ENCODE measurements at places on chromosomes 5 and 9.

- no peak for DNase-seq
Measured at GRCh38 chr5:129836321-129836720, 67.9 kb upstream of the CHSY3 start.

DNA sequence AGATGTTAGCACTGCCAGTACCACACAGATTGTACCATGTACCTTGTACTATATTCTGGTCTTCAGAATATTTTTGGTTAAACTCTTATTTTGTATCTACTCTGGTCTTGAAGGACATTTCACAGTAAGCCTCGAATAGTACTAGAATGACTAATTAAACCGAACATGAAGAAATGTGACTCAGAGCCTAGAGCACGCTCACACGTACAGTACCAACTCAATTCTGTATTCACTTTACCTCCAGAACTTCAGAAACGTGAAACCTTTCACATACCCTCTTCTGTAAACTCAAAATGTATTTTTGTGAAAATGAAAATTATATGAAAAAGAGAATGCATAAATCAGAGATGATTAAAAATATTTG lies 112.8 kb downstream of the MVB12B start:
- peak; percentile 31 for DNase-seq

GRCh38 chr5:102153003-102153759 lies 142.9 kb downstream of the SLCO4C1 start:
- peak; percentile 3 for DNase-seq

DNA sequence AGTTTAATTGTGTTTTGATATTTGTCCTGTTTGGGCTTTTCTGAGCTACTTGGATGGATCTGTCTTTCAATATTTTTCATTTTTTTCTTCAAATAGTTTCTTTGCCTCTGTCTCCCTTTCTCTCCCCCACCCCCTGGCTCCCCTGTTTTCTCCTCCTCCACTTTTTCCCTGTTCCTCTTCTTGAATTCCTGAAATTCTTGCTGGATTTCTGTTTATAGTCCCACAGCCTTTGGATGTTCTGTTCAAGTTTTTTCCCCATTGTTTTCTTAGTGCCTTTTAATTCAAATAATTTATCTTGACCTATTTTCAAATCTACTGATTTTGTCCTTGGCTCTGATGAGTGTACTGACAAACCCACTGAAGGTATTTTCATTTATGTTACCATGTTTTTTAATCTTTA lies 113.0 kb downstream of the VPS13A start:
- DNase-seq: peak; percentile 20

- DNase-seq: no peak
Measured at GRCh38 chr5:170655476-170655875, 128.0 kb upstream of the GABRP start.

DNA sequence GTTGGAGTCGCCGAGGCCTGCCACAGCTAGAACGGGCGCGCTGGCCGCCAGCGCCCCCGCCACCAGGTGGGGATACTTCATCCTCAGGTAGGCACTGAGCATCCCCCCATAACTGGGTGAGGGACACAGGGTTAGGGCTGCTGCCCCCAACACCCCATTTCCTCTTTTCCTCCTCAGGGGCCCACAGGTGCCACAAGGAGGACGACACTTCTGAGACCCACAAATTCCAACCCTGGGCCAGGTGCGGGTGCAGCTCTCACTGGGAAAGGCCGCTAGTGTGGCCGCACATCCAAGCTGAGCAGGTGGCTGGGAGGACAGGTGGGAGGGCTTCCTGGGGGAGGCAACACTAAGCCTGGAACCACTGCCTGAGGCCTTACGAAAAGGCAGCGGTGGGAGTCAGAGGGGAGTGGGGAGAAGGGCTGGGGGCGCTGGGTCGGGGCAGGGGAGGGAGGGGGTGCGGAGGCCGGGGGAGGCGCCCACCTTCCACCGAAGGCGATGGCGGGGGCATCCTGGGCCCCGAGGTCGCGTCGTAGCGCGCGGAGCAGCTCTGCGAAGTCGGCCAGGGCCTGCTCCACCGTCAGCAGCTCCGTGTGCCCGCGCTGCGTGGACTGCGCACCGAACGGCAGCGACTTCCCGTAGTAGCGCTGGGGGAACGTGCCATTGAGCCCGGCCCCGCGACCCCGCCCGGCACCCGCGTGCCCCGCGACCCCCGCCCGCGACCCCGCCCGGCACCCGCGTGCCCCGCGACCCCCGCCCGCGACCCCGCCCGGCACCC lies 961 bp downstream of the DPP7 start:
- no peak for DNase-seq
